A673 (cell line): ENCODE measurements at places on chromosomes 11 and 22.

DNA sequence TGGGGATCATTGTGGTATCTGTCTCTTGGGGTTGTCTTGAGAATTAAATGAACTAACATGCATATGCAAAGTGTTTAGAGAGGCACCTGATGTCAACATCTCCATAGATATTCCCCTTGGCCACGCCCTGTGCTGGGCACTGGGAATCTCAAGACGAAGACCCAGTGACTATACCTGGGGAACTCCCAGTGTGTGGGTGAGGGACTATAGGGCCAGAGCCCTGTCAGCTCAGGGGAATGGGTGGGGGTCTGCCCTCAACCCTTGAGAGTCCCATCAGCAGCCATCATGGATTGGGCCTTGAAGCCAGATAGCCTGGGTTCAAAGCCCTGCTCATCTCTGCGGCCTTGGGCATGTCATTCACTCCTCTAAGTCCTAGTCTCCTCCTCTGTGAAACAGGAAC, 21.6 kb upstream of the LMO1 start:
- DNase-seq, result no peak

DNA sequence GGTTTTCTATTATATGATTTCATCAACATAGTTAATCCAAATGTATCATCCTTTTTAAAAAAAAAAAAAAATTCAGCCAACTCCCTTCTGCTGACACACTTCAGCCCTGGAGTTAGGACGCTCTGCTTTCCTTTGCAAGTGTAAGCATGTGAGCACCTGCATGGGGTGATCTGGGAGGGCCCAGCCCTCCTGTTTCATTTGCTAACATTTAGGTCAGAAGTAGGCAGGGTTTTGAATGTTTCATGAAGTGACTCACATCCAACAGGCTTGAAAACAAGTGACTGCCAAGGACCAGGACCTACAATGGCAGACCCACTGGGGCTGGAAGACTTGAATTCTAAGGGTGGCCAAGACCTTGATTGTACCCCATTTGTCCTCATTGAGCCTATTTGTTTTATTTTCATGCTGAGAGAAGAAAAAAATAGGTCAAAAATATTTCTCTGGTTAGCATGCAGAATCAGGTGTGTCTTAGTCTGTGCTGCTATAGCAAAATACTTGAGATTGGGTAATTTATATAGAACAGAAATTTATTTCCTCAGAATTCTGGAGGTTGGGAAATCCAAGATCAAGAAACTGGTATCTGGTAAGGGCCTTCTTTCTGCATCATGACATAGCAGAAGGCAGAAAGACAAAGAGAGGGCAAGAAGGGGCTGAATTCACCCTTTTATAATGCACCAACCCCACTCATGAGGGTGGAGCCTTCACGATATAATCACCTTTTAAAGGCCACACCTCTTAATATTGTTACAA, 137.6 kb downstream of the CD44 start:
- no peak for DNase-seq

GRCh38 chr11:33125611-33126010, 35.7 kb downstream of the CSTF3 start:
- DNase-seq, result no peak

- DNase-seq, result no peak
Observed at GRCh38 chr11:70924108-70924507, 328.3 kb downstream of the SHANK2 start.

GRCh38 chr22:38886333-38886732, 14.3 kb upstream of the CBX6 start:
- no peak for DNase-seq

- DNase-seq, result no peak
Observed at GRCh38 chr11:15711311-15711710, 596.6 kb downstream of the INSC start.

GRCh38 chr11:34513682-34514449, at the start of gene ELF5:
Gene ELF5 (minus strand): TSS chr11:34513794. CDS start chr11:34505749, 8,045 bp downstream.
- DNase-seq, result no peak

DNA sequence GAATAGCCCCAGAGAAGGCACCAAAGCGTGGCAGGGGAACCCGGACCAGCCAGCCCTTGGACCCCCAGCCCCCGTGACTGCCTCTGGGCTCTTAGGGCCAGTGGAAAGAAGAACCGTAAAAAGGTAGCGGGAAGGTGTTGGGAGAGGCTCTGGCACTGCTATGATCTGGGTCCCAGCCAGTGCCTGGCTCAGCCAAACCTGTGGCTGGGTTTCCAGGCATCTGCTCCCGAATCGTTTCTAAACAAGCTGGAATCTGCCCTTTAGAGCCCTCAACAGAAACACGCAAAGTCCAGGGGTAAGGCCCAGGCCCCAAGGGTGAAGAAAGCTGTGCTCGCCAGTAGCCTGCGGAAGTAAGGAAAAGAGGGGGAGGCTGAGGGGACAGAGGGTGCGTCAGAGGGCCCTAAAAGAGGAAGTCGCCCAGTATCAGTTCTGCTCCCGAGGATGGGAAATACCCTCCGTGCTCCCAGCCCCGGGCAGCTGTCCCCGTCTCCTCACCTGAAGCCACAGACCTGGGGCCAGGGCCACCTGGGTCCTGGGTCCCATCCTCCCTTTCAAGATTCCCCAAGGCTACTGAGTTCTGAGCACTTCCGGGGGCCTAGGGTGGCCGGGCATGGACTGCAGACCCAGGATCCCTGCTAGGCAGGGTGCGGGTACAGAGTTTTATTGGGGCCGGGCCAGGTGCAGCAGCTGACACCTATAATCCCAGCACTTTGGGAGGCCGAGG, 24.7 kb downstream of the IL10RA start:
- no peak for DNase-seq

DNA sequence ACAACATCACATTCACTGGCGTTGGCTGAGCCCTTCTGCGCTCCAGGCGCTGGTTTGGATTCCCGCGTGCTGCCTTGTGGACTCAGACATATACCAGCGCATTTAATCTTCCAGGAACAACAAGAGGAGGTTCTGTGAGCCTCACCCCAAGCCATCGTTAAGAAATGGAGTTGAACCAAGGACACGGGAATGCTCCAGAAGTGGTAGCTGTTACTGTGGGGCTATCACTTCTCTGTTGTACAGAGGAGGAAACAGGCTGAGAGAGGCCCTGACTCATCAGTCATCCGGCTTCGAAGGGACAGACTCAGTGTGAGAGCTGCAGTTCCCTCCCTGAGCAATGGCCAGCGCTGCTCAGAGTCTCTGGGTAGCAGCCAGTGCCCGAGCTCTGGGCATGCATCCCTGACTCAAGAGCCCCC, 291.3 kb downstream of the TBC1D22A start:
- DNase-seq, result no peak

GRCh38 chr11:36738292-36738861, 140.3 kb upstream of the RAG2 start:
- no peak for DNase-seq

DNA sequence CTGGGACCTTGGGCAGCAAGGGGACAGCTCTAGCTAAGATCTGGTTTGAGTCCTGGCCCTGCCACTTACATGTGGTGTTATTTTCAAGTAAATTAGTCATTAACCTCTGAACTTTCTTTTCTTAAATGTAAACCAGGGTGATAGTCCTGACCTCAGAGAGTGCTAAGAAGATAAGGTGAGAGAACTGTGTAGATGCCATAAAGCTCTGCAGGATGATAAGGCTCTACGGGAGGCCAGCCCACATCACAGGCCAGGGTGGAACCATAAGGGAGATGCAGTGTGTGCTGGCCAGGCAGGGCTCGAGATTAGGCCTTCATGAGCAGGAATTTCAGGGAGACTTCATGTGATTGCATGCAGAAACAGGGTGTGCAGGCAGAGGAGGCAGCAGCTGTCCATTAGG, 24.2 kb downstream of the NECTIN1 start:
- DNase-seq, result no peak

GRCh38 chr11:81839976-81840375, 893.7 kb downstream of the FAM181B start:
- DNase-seq, result no peak

DNA sequence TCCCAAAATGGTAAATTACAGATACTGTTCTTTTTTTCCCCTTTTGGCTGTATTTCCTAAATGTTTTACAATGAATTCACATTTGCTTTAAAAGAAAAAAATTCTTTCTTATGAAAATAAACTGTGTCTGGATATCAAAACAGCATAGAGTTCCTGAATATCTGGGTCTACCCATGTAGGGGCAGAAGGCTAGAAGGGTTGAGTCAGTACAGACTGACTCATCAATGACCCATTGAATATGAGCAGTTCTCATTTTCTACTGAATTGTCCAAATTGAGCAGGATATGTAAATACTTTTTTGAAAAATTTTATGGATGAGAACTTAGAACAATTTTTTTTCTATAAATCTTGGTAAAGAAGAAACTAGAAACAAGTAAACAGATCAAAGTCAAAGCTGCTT, 16.3 kb upstream of the C11orf87 start:
- DNase-seq, result no peak

GRCh38 chr22:49619301-49619700, 208.4 kb downstream of the BRD1 start:
- no peak for DNase-seq

DNA sequence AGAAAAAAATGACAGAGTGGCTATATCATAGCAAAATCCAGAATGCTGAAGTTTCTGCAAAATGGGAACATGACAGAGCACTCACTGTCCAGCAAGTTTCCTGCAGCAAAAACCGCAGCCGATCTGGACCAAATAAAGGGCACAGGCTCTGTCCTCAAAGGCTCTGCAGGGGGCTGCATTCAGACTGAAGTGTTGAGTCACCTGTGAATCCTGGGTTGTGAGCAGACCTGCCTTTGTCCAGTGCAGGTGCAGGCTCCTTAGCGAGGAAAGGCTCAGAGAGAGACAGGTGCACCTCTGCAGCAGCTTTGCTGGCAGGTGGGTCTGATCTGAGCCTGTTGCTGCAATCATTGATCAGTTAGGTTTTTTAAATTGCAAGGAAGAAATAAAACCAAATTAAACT, 29.3 kb upstream of the NFAM1 start:
- DNase-seq, result no peak

DNA sequence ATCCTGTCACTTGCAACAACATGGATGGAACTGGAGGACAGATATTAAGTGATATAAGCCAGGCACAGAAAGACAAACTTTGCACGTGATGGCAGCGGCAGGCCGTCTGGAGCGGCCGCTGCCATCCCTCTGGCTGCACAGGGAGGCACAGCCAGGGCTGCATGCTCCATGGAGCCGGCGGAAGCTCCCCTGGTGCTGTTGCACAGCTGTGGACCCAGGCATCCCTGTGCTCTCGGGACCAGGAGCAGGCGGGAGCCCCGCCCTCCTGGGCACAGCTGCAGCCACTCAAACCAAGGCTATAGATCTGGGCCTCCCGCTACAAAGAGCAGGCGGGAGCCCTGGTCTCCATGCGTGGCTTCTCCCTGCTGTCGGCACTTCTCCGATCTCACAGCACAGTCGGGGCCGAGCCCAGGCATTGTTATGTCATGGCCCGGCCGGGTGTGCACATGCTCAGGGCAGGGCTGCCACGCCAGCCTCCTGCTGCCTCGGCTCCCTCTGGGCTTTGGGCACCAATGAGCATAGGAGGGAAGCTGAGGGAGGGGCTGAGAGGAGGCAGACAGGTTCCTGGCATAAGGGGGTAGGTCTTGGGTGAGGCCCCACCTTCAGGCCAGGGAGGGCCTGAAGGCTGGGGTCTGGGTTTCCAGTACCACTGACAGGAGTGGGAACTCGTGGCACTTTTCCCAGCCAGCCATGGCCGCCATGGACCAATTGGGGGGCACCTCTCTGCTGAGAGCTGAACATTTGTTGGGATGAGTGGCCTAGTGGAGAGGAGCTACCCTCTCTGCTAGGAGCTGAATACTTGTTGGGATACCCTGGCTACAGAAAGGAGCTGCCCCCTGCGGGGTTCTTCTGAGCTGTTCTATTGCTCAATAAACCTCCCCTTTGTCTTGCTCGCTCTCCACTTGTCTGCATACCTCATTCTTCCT, 16.7 kb downstream of the RRP8 start:
- no peak for DNase-seq

DNA sequence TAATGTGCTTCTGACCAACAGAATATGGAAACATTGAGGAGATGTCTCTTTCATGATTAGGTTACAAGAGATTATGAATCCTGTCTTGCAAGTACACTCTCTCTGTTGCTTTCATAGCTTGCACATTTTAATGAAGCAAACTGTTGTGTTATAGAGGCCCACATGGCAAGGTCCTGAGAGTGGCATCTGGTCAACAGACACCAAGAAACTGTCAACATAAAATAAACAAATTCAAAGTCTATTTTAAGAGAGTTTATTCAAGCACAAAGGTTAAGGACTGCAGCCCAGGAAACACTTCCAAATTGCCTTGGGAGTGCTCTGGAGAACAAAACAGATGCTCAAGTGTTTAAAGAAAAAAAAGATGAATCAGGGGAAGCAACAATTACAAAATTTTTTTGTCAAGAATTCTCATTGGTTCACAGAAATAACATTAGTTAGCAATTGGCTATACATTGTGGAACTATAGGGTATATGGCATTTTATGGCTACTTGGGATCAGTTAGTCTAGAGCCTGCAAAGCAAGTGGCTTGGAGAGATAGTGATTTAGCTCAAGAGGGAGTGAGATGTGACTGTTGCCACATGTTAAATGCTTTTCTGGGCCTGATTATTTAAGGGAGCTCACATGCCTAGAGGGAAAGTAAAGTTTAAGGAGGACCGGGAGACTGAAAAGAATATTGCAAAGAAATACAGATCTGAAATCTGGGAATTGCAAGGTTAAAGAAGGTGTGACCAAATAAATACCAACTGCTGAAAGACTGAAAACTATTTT, 54.6 kb downstream of the CTSC start:
- DNase-seq, result no peak

GRCh38 chr11:111729071-111729830, 36.9 kb downstream of the PPP2R1B start:
- no peak for DNase-seq

DNA sequence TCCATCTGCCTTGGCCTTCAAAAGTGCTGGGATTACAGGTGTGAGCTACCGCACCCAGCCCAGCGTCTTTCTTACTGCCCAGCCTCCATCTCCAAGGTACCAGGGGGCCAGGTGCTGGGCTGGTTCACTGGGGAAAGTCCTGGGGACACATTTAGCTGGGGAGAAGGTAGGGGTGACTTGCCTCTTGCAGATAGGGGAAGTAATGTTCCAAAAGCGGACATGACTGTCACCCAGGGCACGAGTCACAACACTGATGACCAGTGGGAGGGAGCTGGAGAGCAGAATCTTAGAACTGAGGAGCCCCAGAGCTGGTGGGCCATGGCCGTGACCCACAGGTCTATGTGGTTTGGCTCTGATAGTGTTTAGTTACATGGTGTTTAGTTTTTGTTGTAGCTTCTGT, 2.4 kb upstream of the SLC15A3 start:
- DNase-seq, result no peak

- no peak for DNase-seq
Observed at GRCh38 chr11:98185245-98185644, 835.5 kb upstream of the CNTN5 start.

DNA sequence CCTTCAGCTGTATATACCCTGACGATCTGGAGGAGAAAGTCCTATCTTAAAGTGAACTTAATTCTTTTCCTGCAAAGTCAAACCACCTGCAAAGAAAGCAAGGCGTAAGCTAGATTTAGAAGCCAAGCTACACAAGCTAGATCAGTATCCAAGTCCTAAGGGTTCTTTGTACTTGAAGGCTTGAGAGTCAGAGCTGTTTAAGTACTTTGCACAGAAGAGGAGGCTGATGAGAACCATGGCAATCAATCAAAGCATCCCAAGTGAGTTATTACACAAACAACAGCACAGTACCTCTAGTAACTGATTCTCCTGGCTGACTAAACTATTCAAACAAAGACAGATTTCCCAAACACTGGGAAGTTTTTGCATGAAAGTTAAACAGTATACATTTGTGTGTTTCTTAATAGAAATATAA, 1.9 kb downstream of the CDON start:
- no peak for DNase-seq

GRCh38 chr22:24325105-24325757, 54.6 kb downstream of the SPECC1L start:
- peak; percentile 78 for DNase-seq

GRCh38 chr11:65791719-65792213, 4.9 kb downstream of the OVOL1 start:
- no peak for DNase-seq
